A172 (cell line): ENCODE measurements at places on chromosomes 2 and 18. TPM values are rescaled to one million over a fixed set of nuclear protein-coding genes. Genes with fewer than 3 reads are reported as not detected.

Gene FRZB
- 0.31 and 0.74 TPM in 2 replicates for total RNA-seq

Gene NR4A2
- 0.10 TPM in 2 replicates for total RNA-seq

Gene ARHGEF33
- 0.09 TPM in 1 of 2 replicates, not detected in the other for total RNA-seq

Gene EGR4
- not detected in 2 replicates for total RNA-seq

Gene PARD3B
- total RNA-seq: 3.7 and 5.4 TPM in 2 replicates

- no peak for DNase-seq
Measured at GRCh38 chr2:43525506-43525905, 70.3 kb downstream of the THADA start.

DNA sequence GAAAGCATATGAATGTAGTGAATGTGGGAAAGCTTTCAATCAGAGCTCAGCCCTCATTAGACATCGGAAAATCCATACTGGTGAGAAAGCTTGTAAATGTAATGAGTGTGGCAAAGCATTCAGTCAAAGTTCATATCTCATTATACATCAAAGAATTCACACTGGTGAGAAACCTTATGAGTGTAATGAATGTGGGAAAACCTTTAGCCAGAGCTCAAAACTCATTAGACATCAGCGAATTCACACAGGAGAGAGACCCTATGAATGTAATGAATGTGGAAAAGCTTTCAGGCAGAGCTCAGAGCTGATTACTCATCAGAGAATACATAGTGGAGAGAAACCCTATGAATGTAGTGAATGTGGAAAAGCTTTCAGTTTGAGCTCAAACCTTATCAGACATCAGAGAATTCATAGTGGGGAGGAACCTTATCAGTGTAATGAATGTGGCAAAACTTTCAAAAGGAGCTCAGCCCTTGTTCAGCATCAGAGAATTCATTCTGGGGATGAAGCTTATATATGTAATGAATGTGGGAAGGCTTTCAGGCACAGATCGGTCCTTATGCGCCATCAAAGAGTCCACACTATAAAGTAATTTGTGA, 5.0 kb downstream of the ZNF397 start:
- DNase-seq: no peak

- no peak for DNase-seq
Measured at GRCh38 chr2:181588546-181588945, 68.4 kb downstream of the CERKL start.

DNA sequence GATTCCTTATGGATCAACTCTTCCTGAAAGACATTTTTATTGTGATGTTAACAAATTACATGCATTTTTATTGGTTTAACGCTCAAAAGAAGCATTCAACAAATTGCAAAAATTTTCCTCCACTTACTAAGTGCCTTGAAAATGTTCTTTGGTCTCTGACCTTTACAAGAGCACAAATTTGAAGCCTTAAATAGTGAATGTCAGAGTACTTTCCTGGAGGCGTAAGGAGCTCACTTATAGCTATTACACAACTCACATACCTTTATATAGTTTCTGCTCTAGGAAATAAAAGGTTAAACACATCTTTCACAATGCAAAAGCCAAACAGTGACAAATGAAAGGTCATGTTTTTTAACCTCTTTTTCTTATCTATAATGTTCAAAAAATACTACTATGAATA, 405.7 kb upstream of the ZNF804A start:
- DNase-seq: no peak

GRCh38 chr18:579238-579637, 942 bp upstream of the CETN1 start:
- DNase-seq: no peak

- no peak for DNase-seq
Measured at GRCh38 chr2:236625156-236625690, 55.6 kb downstream of the ACKR3 start.

DNA sequence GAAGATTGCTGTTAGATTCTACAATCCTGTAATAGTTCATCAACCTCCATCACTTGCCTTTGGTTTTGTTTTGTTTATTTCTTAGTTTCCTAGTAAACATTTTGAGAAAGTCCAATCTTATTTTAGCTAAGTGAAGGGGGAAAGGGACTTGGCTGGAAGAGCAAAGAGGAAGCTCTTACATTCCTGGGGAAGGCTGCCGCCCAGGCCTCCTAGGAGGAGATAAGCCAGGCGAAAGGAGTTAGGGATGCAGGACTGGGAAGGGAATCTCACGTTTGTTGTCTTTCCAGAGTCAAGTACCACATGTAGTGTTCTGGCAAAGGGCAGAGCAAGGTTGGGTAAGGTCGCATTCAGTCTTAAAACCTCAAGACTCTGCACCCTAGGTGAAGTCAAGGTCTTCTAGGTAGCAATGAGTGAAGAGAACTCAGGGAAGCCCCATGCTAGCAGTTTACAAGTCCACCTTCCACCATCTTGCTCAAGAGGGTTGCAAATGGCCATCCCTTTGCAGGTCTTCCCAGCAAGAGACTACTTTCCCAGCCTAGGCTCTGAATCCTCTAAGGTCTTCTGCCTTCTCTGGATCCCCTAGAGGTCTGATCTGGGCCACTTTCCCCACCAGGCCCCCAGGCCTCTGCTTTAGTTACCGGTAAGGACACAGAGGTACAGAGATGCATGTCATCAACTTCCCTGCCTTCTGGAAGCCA, 320.7 kb downstream of the CYP26B1 start:
- DNase-seq: no peak

GRCh38 chr18:53698907-53699306, 525.6 kb downstream of the MBD2 start:
- peak; percentile 11 for DNase-seq

GRCh38 chr2:28750316-28751251, 1.0 kb upstream of the PPP1CB start:
- peak; percentile 44 for DNase-seq

DNA sequence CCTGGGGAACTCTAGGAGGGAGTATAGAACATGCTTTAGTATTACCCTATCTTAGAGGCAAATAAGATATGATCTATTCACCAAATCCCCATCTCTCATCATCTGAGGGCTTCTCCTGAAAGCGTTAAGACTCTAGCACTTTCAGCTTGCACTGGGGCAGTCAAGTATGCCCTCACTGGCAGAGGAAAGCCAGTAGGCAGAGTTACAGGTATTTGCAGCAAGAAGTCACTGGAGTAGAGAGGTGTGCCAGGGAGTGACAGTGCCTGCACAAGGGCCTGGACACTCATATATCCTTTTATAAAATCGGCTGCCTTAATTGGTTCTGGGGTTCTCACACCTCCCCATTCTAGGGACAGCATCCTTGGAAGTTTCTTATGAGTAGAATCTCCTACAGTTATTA, 31.9 kb upstream of the CCDC85A start:
- DNase-seq: no peak

DNA sequence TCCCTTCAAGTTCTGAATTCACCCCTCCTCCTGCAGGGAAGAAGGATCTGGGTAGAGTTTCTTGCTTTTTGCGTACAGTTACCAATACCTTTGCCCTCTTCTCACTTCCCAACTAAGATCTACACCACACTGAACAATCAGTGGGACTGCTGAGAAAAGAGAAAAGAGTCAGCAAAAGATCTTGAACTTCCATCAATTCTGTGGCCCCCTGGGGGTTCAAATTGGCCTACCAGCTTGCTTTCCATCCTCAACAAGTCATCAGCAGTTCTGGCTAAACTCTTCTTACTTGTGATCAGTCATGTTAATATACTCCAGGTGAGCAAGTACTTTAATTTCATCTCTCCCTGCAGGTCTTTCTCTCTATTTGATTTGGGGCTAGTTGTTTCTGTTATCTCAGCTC, 739.3 kb upstream of the LRRTM4 start:
- DNase-seq: no peak

DNA sequence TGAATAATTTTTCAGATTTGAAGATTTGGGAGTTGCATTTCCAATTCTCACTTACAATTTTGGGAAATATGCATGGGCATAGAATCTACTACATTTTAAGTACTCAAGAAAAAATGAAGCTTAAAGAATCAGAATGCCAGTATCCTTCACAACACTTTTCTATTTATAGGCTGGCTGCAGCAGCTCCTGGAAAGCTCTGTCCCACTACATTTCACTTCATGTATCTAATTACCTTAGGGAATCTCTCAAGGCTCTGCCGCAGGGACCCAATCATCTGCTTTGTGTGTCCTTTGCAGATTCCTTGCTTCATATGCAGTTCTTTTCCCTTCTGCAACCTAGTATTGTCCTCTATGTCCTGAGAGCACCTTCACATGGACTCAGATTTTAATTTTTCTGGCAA, 102.9 kb downstream of the NUP35 start:
- DNase-seq: no peak

DNA sequence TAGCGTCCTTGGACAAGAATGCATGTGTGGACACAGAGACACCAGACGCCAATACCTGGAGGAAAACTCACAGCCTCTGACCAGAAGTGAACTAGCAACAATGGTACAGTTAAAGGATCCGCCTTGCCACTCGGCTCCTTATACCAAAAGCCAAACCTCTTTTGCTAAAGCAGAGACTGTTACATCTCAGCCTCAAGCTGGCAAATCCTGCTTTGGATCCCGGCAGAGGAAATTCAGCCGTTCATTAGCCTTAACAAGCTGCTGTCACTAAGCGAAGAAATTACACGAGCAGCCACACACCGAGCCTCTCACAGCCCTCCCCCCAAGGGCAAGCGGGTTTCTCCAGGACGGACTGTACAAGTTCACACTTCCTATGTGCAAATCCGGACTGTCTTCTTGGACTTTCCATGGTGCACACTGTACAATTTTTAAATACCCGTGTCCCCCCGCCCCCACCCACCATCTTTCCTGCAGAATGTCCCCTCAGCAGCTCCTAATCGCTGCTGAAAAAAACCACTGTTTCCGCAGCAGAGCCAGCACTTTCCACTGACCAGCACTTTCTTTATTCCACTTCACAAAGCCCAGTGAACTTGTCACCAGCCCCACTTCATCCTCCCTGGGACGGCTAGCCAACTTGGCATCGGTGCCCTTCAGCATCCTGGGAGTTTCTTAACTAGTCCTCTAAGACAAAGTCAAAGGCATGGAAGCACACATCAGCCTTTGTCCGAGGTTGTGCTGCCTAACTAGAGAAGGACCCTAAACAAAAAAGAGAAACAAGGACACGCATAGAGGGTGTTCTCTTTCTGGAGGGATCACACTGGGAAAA, 1.5 kb downstream of the KLF7 start:
- DNase-seq: peak; percentile 44

DNA sequence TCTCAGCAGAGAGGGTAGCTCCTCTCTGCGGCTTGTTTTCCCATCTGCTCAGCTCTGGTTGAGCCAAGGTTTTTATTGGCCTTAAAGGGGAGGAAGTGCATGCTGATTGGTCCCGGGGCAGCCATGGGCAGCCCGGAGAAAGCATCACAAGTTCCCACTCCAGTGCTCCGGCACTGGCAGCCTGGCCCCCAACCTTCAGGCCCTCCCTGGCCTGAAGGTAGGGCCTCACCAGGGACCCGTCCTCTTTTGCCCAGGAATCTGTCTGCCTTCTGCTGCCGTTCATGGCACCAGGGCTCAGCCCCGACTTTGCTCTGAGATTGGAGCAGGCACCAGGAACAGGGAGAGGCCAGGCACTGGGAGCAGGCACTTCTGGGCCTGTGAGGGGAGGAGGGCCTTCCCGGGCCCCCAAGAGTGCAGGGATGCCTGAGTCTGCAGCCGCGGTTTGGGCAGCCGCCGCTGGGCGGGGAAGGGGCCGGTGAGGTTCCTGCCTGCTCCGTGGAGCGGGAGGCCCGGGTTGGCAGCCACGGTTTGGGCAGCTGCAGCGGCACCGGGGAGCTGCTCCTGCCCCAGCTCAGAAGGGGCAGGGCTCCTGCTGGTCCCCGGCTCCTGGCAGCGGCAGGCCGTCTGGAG, 17.5 kb upstream of the ILKAP start:
- no peak for DNase-seq

- no peak for DNase-seq
Measured at GRCh38 chr2:113799375-113799774, 42.9 kb upstream of the SLC35F5 start.

DNA sequence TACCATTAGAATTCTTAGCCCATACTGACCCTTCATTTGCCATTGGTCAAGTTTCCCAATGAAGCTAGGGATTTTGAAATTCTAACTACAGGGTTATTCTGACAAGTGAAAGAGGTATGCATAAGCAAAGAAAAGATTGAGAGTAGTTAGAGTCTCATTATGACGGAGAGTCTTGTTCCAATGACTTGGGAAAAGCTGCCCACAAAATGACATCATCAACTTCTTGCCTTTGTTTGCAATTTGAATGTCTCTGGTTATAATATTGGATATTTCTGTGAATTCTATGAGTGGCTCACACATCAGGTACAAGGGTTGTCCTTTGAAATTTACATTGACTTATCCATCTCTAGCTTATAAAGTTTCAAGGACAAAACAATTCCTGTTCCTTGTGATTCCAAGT, 772.2 kb downstream of the TRIB2 start:
- no peak for DNase-seq

- peak; percentile 61 for DNase-seq
Measured at GRCh38 chr2:55511508-55512124, 7.9 kb upstream of the CFAP36 start.

DNA sequence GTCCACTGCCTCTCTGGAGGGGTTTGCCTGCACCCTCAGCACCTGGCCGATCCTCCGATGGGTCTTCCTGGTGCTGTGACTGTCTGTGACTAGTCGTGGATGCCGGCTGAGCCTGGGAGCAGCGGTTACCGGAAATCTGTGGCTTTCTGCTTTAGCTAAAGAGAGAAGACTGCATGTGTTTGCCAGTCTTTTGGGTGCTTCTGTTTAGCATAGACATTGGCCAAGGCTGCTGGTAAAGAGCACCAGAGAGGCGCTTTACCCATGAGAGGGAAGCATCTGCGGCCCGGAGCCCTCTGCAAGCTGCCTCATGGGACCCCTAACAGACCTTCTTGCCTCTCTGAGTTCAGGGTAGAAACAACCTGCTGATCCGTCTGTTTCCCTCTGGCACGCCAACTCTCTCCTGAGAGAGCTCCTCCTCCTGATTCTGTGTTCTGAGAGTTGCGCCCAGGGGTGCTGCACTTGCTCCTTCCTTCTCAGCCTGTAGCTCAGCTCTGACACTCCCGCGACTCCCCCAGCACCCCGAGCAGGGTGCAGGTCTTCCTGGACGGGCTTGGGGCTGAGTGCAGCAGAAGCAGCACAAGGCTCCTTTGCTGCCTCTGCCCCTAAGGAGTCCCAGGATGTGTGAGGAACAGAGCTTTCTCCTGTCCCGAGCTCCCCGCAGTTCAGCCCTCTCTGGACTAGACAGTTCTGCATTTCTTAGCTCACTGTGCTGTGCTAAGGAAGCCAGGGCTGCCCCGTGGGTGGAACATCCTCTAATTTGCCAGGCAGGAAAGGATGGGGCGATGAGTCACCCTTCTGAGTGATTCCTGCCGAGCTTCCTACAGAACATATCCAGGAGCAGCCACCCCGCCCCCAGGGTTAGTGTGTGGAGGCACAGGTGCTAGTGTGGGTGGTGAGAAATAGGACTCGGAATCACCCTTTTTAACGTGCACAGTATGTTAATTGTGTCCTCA, 203.2 kb downstream of the SH3RF3 start:
- DNase-seq: peak; percentile 98

DNA sequence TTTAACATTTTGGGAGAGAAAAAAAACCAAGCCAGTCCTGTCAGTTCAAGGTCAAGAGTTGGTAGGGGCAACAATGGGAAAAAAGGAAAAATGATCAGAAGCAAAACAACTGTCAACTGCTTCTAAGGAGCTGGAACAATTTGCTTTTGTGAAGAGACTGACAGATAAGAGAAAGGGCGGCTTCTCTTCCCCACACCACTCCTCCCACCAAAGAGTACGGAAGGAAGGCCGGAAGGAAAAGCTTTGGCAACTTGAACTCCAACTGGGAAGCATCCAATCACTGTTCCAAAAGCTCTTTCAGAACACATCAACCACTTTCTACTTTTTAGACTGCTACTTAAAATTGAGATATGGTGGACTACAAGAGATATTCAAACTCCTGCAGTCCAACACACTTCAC, 57.8 kb upstream of the NFU1 start:
- DNase-seq: no peak
